ENCODE measurements at places on chromosomes 11 and 22.

- no peak overlapping the region for H3K4me3 ChIP-seq
- H3K27me3 ChIP-seq = peaks cover 2% of the 10 kb centered on the region
- H3K4me1 ChIP-seq = peaks cover 30% of the 10 kb centered on the region
- no peaks in the 10 kb centered on the region for H3K36me3 ChIP-seq
These were observed 6.2 kb upstream of the MPEG1 start for GRCh38 chr11:59218893-59219292.

DNA sequence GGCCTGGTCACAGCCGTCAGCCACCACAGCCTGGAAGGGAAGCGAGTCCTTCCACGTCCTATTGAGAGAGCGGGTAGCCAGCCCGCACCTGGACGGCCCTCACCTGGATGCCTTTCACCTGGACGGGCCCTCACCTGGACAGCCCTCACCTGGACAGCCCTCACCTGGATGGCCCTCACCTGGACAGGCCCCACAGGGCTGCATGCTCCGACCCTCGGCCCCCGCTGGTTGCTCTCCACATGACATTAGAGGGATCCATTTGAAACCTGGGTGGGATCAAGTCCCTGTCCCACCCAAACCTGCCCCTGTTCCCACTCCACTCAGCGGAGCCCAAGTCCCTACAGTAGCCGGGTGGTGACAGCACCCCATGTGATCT is 3.7 kb downstream of the C1QTNF6 start:
- peaks cover under 1% of the 10 kb centered on the region for H3K36me3 ChIP-seq
- H3K4me3 ChIP-seq = no peak overlapping the region
- no peak overlapping the region for H3K27ac ChIP-seq

- H3K27ac ChIP-seq = no peak overlapping the region
- no peaks in the 10 kb centered on the region for H3K36me3 ChIP-seq
- no peak for DNase-seq
- no peaks in the 10 kb centered on the region for H3K27me3 ChIP-seq
- no peaks in the 10 kb centered on the region for H3K4me1 ChIP-seq
- H3K4me3 ChIP-seq = no peak overlapping the region
These were observed 723.0 kb downstream of the KCNA4 start for GRCh38 chr11:29293825-29294224.

GRCh38 chr11:73141309-73142127 is 600 bp downstream of the FCHSD2 start:
- DNase-seq = peak; percentile 70
- no peaks in the 10 kb centered on the region for H3K27me3 ChIP-seq
- peaks cover 22% of the 10 kb centered on the region for H3K36me3 ChIP-seq
- H3K4me3 ChIP-seq = peak overlapping the region; percentile 93

GRCh38 chr11:16160146-16160545 is 196.2 kb downstream of the SOX6 start:
- H3K36me3 ChIP-seq = no peaks in the 10 kb centered on the region
- H3K4me1 ChIP-seq = no peaks in the 10 kb centered on the region
- DNase-seq = no peak
- H3K4me3 ChIP-seq = no peak overlapping the region

DNA sequence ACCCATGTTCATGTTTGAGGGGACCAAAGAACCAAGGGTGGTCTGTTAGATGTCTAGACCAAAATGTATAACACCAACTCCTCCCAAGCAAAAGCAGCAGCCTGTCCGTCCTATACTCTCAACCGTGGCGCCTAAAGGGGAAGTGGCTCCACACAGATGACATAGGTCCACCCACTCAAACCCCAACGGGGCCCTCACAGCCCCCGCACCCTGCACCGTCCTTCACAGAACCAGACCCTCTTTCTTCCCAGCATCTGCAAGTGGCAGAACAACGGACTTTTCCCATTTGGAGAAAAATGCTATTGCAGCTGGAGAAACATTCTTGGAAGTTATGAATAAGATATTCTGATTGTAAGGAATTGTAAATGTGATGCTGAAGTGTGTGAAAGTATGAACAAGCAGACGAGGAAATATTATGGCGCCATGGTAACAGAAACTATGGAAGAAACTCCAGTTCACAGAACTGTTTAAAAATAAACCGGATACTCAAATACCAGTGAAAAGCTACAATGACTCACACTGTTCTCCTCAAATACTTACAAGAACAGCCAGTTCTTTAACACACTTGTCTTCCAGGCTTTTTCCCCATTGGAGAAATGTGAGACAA is 76.5 kb upstream of the ARFGAP3 start:
- H3K27me3 ChIP-seq = no peaks in the 10 kb centered on the region
- peaks cover 4% of the 10 kb centered on the region for H3K36me3 ChIP-seq
- DNase-seq = peak; percentile 59
- H3K4me1 ChIP-seq = peaks cover 84% of the 10 kb centered on the region

GRCh38 chr11:11970556-11970955 is 37.9 kb downstream of the DKK3 start:
- DNase-seq = no peak
- no peaks in the 10 kb centered on the region for H3K27me3 ChIP-seq
- H3K4me1 ChIP-seq = peaks cover 5% of the 10 kb centered on the region
- H3K36me3 ChIP-seq = no peaks in the 10 kb centered on the region

Data from activated naive CD8-positive, alpha-beta T cell treated with anti-CD3 and anti-CD28 coated beads, Interleukin-2, amount 50 U/mL, for 24 hours (primary cell).